ENCODE measurements at places on chromosomes 16 and 17.

- no peak for DNase-seq
- peaks cover 12% of the 10 kb centered on the region for H3K36me3 ChIP-seq
- H3K27me3 ChIP-seq: no peaks in the 10 kb centered on the region
- H3K27ac ChIP-seq: no peak overlapping the region
- no peaks in the 10 kb centered on the region for H3K4me1 ChIP-seq
- no peak overlapping the region for H3K4me3 ChIP-seq
These were observed 5.1 kb upstream of the CISD3 start for GRCh38 chr17:38725066-38725465.

DNA sequence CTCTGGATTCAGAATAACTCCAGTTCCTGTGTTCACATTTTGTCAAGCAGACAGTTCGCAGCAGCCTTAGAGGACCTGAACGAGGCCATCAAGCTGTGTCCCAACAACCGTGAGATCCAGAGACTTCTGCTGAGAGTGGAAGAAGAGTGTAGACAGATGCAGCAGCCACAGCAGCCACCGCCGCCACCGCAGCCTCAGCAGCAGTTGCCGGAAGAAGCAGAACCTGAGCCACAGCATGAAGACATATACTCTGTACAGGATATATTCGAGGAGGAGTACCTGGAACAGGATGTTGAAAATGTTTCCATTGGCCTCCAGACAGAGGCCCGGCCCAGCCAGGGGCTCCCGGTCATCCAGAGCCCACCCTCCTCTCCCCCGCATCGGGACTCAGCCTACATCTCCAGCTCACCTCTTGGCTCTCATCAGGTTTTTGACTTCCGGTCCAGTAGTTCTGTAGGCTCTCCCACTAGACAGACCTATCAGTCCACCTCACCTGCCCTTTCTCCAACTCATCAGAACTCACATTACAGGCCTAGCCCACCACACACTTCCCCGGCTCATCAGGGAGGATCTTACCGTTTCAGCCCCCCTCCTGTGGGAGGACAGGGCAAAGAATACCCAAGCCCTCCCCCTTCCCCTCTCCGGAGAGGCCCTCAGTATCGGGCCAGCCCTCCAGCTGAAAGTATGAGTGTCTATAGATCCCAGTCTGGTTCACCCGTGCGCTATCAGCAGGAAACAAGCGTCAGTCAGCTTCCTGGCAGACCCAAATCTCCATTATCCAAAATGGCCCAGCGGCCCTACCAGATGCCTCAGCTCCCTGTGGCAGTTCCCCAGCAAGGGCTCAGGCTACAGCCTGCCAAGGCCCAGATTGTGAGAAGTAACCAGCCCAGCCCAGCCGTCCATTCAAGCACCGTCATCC lies 25.9 kb downstream of the CYB561 start:
- no peak overlapping the region for H3K27ac ChIP-seq
- H3K4me3 ChIP-seq: no peak overlapping the region
- H3K4me1 ChIP-seq: no peaks in the 10 kb centered on the region
- DNase-seq: no peak

- no peak for DNase-seq
- H3K27me3 ChIP-seq: no peaks in the 10 kb centered on the region
- H3K27ac ChIP-seq: no peak overlapping the region
- H3K36me3 ChIP-seq: no peaks in the 10 kb centered on the region
- H3K4me3 ChIP-seq: no peak overlapping the region
- H3K4me1 ChIP-seq: no peaks in the 10 kb centered on the region
These were observed 26.9 kb downstream of the USP43 start for GRCh38 chr17:9672266-9672665.

- no peak overlapping the region for H3K4me3 ChIP-seq
- no peaks in the 10 kb centered on the region for H3K36me3 ChIP-seq
- no peak overlapping the region for H3K27ac ChIP-seq
- no peaks in the 10 kb centered on the region for H3K27me3 ChIP-seq
These were observed 41.9 kb downstream of the NFAT5 start for GRCh38 chr16:69607674-69608073.

DNA sequence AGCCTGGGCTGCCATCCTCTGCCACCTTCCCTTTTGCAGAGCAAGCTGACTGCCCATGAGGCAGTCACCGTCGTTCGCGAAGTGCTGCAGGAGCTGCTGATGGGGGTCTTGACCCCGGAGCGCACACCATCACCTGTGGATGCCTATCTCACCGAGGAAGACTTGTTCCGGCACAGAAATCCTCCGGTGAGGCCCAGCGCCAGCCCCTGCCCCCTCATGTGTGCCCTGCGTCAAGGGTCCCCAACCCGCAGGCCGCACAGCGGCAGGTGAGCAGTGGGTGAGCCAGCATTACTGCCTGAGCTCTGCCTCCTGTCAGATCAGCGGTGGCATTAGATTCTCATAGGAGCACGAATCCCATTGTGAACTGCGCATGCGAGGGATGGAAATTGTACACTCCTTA lies 7.7 kb upstream of the EPN3 start:
- no peak overlapping the region for H3K27ac ChIP-seq
- no peak for DNase-seq
- H3K4me3 ChIP-seq: no peak overlapping the region
- no peaks in the 10 kb centered on the region for H3K36me3 ChIP-seq
- H3K4me1 ChIP-seq: no peaks in the 10 kb centered on the region

- DNase-seq: no peak
- no peak overlapping the region for H3K27ac ChIP-seq
- no peaks in the 10 kb centered on the region for H3K4me1 ChIP-seq
- H3K4me3 ChIP-seq: no peak overlapping the region
- no peaks in the 10 kb centered on the region for H3K36me3 ChIP-seq
- H3K27me3 ChIP-seq: peaks cover 24% of the 10 kb centered on the region
These were observed 16.5 kb upstream of the ST6GALNAC1 start for GRCh38 chr17:76659928-76660655.

- peaks cover 18% of the 10 kb centered on the region for H3K36me3 ChIP-seq
- no peak overlapping the region for H3K4me3 ChIP-seq
- H3K4me1 ChIP-seq: no peaks in the 10 kb centered on the region
- H3K27ac ChIP-seq: no peak overlapping the region
- no peak for DNase-seq
- no peaks in the 10 kb centered on the region for H3K27me3 ChIP-seq
These were observed 16.9 kb downstream of the PSMD3 start for GRCh38 chr17:39997543-39997942.

DNA sequence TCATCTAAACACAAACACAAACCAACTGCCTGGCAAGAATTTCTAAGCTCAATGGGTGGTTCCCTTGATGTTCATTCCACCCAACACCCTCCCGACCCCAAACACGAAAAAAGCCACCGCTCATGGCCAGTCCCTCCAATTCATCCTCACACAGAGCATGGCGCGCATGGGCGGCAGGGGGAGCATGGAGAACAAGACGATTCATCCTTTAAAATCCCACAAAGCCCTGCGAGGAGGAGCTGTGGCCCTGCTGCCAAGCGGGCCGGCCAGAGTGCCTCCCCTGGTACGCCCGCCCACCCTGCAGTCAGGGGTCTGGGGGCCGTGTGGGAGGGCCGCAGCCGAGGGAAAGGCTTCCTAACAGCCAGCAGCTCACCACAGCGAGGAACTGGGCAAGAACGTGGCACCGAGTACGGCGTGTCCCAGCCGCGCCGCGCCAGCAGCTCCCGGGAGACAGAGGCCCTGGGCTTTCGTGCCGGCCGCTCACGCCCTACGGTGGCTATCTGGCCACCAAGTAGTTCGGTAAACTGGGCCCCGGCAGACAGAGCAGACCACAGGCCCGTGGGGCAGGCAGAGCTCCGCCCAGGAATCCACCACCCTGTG lies 60.9 kb downstream of the KLHDC4 start:
- peaks cover 2% of the 10 kb centered on the region for H3K36me3 ChIP-seq
- no peak overlapping the region for H3K27ac ChIP-seq
- peak; percentile 45 for DNase-seq
- H3K4me3 ChIP-seq: no peak overlapping the region

DNA sequence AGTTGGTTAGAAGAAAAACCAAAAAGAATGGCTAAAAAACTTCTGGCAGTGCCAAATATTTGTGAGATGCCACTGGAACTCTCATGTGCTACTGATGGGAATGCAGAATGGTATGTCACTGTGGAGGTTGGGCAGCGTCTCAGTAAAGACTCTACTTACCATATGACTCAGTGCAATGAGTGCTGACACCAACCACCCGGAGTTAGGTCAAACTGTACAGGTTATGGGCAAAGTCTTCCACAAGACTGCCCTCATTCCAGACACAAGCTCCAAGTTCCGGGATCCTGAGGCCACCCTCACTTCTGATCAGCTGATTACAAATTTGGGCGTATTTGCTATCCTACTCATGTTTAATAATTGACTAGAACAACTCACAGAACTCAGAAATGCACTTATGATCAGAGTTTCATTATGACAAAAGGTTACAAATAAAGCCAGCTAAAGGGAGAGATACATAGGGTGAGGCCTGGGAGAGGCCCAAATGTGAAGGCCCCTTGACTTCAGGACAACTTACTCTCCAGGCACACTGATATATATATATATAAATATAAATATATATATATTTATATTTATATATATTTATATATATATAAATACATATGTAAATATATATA lies 114.9 kb downstream of the TRIM37 start:
- peak; percentile 20 for DNase-seq
- no peaks in the 10 kb centered on the region for H3K36me3 ChIP-seq
- no peak overlapping the region for H3K27ac ChIP-seq
- H3K4me1 ChIP-seq: peaks cover 7% of the 10 kb centered on the region
- H3K4me3 ChIP-seq: no peak overlapping the region
